Activated CD4-positive, alpha-beta T cell treated with anti-CD3 and anti-CD28 coated beads, Interleukin-2, amount 50 U/mL, for 24 hours (primary cell): ENCODE measurements at places on chromosomes 6 and 20.

DNA sequence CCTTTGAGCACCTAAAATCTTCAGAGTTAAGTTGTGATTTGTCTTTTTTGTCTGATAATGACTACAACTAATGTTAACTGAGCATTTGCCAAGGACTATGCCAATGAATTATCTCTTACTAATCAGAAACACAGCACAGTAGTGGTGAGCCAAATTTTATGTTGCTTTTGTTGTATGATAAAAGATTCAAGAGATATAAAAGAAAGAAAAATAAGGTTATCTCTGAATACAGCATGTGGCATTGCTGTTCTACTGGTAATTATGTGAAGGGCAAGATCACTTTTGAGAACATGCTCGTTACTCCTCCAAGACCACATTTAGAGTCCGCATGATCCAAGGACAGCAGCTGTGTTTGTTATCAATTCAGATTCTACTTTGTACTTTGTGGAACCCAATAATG, 133.4 kb upstream of the MYLIP start:
- DNase-seq: no peak

GRCh38 chr20:2688041-2688591, 4.5 kb upstream of the EBF4 start:
- DNase-seq: peak; percentile 63

- no peak for DNase-seq
Observed at GRCh38 chr6:141169419-141169818, 963.3 kb upstream of the GJE1 start.

- DNase-seq: no peak
Observed at GRCh38 chr6:35566794-35567193, 54.1 kb upstream of the TULP1 start.

- DNase-seq: no peak
Observed at GRCh38 chr6:25973923-25974555, 11.4 kb downstream of the TRIM38 start.

DNA sequence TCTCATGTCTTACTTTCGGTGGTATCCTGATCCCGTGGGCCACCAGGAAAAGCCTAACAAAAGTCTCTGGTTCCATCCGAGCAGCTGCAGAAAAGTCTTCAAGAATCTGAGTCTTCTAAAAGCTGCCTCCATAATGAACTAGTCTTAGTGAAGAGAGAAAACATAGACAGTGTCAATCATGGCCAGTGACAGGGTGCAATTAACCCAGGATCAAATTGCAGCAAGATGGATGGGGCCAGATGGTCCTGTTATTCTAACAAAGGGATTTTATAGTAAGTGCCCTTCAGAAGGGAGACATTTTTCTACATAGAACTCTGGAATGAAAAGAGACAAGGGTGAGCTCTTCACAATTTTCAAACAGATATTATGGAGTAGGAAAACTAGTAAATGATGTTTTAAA, 281.6 kb upstream of the ZFP64 start:
- DNase-seq: no peak

- DNase-seq: no peak
Observed at GRCh38 chr6:71588490-71588889, 297.9 kb upstream of the RIMS1 start.

GRCh38 chr6:9025796-9026394, 590.5 kb upstream of the SLC35B3 start:
- no peak for DNase-seq

DNA sequence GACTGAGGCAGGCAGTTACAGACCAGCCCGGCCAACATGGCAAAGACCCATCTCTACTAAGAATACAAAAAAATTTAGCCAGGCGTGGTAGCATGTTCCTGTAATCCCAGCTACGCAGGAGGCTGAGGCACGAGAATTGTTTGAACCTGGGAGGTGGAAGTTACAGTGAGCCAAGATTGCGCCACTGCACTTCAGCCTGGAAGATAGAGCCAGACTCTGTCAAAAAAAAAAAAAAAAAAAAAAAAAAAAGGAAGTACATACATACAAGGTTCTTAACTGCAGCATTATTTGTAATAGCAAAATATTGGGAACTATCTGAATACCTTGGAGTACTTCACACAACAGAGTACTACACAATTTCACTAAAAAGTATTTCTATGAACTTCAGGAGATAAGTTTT, 183.5 kb upstream of the OLIG3 start:
- DNase-seq: no peak

DNA sequence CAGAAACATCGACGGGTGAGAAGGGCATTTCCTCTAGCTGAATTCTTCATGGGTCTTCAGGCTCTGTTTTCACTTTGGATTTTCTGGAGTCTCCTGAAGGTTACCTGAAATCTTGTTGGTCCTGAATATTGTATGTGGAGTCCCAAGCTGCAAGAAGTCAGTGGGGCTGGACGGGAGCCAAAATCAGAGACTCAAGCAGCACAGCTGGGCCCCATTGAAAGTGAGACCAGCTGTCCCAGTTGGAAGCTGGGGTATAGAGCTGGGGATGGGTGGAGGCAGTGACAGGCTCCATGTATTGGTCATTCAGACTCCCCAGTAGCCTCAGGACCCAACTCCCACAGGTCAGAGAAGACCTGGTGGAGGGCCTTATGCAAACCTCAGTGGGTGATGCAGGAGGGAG, 111.3 kb upstream of the MLN start:
- no peak for DNase-seq

DNA sequence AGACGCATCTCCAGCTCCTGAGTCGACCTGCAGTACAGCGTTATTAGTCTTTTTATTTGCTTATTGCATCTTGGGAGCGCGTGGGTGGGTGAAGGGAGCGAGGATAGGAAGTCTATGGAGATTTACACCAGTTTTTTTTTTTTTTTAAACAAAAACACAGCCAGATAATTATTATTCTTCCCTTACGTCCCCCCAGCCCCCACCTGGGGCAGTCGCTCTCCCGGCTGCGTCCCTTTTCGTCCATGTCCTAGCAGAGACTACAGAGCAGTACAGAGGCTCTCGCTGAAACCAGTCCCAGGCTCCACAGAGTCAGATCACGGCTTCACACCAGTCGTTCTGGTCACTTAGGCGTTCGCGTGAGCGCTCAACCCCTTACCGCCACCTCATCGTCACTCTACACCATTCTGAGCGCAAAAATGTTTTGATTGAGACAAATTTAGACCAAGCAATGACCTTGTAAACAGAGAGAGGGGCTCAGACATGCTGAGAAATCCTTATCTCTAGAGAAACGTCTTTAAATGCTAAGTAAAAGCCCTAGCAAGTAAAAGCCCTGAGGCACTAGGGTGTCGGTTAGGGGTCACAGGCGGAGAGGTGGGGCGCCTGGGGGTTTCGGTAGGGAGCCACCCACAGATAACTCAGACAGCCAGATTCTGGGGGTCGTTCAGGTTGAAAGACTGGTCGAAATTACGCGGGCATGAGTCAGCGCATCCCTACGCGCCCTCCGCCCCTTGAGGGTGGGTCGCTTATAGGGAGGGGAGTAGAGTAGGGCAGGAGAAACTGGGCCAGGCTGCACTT, 975 bp upstream of the PPT2 start:
- DNase-seq: no peak

DNA sequence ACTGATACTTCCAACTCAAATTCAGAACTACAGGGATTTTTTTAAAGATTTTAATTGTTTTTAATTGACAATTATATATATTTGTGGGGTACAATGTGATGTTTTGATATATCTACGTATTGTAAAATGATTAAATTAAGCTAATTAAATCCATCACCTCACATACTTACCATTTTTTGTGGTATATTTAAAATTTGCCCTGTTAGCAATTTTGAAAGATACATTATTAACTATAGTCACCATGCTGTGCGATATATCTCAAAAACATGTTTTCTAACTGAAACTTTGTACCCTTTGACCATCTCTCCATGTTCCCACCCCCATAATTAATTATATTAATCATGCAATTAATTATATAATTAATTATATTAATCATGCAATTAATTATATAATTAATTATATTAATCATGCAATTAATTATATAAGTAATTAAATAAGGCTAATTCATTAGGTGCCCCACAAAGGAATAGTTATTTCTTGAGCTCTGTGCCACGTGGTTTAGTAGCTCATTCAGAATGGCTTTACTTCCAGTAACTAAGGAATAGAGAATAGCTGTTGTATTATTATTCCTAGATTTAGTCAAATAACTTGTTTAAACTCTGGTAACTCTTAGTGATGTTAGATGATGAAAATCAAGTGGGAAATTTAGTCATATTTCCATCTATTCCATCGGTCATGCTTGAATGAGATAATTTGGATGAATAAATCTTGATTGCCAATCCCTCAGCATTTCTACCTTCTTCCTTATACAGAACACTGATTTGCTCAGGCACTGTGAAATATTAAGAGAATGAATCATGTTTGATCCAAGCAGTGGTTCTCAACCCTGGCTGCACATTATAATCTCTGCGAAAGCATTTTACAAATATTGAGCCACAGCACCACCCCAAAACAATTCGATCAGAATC, 25.1 kb downstream of the LOC128125822 start:
- DNase-seq: no peak
